Stimulated activated CD8-positive, alpha-beta memory T cell treated with anti-CD3 and anti-CD28 coated beads, Interleukin-7, amount 100 ng/mL, for 24 hours (primary cell): ENCODE measurements at places on chromosomes 7 and 10.

GRCh38 chr7:26657686-26658388 is 206.6 kb downstream of the SKAP2 start:
- DNase-seq = no peak

- DNase-seq = no peak
Measured at GRCh38 chr7:112523871-112524270, 43.1 kb downstream of the LSMEM1 start.

DNA sequence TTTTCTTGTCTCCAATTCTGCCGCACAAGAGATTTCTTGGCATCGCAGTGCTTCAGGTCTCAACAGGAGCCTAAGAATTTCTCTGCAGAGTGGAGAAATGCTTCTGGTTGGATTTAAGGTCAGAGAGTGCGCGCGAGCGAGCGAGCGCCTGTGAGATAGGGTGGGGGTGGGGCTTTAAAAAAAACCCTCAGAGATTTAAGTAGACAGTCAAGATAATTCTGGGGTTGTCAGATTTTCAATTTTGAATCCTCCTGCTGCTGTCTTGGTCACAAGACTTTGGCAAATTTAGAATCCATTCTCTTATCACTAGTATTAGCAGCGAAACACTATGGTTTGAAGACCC is 49.7 kb downstream of the CPEB3 start:
- no peak for DNase-seq

- DNase-seq = peak; percentile 11
Measured at GRCh38 chr7:71752171-71752935, 620.4 kb downstream of the GALNT17 start.

DNA sequence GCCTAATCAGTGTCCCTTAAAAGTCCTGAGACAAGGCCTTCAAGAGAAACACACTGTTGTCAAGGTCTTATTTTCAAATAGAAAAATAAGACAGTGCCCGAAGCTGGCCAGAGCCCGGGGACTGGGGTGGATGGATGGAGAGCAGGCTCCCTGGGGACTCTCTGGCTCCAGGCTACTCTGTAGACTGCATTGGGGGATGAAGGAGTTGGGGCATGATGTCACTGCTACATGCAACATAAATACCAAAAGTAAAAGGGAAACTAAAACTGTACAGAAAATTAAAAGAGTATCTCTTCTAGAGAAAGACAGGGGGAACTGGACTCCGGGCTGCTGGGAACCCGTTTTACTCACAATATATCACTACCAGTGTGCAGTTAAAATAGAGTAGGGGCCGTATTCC is 629.8 kb downstream of the KCNMA1 start:
- no peak for DNase-seq

DNA sequence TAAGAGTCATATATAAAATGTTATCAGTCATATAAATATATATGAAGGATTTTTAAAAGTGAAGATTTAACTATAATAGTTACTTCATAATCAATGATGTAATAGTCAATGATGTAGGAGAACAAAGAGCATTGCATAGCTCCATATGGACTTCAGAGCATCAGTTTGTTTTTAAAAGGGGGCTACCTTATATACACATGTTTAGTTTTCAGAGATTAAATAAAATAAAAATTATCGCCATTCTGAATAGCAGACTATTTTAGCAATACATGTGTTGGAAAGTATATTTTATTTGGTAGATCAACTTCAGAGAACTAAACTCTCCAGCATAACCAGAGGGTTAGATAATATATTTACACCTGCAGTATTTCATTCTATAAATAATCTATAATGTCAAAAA is 29.1 kb upstream of the EPC1 start:
- no peak for DNase-seq

DNA sequence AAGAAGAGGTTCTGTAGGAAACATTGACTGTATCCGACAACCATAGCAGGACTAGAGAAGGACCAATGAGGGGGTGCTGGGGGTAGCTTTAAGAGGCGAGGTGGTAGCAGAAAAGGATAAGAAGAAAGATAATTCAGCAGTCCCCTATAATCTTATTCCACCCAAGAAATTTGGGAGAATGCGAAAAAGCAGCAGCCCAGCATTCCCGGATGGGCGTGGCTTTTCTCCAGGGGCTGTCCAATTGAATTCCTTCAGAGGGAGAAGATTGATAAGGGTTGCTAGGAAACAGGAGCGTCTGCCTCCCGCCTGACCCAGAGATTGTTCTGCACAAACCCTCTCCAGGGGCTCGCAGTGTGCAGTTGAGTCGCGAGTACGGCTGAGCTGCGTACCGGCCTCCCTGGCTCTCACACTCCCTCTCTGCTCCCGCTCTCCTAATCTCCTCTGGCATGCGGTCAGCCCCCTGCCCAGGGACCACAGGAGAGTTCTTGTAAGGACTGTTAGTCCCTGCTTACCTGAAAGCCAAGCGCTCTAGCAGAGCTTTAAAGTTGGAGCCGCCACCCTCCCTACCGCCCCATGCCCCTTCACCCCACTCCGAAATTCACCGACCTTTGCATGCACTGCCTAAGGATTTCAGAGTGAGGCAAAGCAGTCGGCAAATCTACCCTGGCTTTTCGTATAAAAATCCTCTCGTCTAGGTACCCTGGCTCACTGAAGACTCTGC is at the start of gene GRM3:
Gene GRM3, plus strand, starts transcription at position 349 of the 721 bp plus-strand sequence. CDS start 121,237 bp downstream, outside the sequence.
- no peak for DNase-seq

GRCh38 chr7:3092468-3092867 is 48.8 kb upstream of the CARD11 start:
- DNase-seq = peak; percentile 49

- DNase-seq = no peak
Measured at GRCh38 chr7:25537662-25538375, 309.5 kb upstream of the NPVF start.

DNA sequence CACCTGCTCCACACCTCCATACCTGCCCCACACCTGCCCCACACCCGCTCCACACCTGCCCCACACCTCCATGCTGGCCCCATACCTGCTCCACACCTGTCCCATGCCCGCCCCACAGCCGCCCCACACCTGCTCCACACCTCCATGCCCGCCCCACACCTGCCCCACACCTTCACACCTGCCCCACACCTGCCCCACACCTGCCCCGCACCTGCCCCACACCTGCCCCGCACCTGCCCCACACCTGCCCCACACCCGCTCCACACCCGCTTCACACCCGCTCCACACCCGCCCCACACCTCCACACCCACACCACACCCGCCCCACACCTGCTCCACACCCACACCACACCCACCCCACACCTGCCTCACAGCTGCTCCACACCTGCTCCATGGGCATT is 53.0 kb downstream of the PARP12 start:
- DNase-seq = no peak

DNA sequence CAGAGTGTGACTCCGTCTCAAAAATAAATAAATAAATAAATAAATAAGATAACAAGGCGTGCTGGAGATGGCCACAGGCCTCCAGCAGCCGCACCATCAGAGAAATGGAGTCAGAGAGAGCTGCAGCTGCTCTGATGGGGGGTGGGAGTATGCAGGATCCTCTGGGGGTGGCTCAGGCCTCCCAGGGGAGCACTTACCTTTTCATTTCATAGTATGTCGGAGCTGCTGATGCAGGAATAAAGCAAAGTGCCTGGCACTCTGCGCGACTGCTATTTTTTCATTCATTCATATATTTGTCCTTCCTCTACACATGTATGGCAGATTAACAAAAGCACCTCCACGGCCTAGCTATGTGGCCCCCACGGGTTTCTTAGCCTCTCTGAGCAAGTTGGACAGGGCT is 175.9 kb downstream of the CUX1 start:
- DNase-seq = no peak

GRCh38 chr7:8035192-8035591 is 66.6 kb downstream of the GLCCI1 start:
- no peak for DNase-seq

- DNase-seq = no peak
Measured at GRCh38 chr7:27212497-27213432, 12.9 kb upstream of the HOXA13 start.

DNA sequence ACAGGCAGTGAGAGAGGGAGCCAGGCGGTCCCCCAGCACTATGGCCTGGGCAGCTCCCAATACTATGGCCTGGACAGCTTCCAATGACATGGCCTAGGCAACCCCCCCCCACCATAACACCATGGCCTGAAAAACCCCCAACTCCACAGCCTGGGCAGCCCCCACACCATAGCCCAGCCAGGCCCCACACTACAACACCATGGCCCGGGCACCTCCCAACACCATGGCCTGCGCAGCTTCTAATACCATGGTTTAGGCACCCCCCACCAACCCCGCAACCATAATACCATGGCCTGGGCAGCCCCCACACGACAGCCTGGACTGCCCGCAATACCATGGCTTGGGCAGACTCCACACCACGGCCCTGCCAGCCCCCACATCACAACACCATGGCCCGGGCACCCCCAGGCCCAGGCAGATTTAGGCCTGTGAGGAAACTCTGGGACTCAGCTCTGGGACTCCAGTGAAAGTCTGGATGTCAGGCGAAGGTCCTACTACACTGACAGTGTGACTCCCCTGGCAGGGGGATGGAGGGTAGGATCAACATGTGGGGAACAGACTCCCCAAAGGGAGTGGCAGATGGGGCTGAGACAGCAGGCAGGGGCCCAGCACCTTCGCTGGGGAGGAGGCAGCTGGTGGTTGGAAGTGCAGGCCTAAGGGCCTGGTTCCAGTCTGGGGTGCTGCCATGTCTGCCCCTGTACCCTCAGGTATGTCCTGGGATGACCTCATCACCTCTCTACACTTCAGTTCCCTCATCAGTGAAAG is 8.7 kb downstream of the CPXM2 start:
- DNase-seq = no peak

DNA sequence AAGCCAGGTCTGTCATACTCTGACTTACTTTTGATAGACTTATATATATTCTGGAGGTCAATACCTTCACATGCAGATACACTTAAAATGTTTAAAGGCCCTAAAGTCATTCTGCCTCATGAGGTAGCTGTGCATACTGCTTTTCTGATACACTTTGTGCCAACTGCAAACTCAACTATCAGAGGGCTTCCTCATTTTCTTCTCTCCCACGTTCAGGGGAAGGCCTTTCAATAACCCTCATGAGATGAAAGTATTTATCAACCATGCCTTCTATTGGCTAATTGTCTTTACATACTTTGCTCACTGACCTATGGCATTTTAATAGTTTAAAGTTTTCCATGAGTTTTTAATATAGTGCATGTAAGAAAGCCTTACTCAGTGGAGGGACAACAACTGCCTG is 112.7 kb upstream of the AMPH start:
- DNase-seq = no peak

GRCh38 chr7:149719050-149719899 is 54.1 kb downstream of the ZNF467 start:
- no peak for DNase-seq

DNA sequence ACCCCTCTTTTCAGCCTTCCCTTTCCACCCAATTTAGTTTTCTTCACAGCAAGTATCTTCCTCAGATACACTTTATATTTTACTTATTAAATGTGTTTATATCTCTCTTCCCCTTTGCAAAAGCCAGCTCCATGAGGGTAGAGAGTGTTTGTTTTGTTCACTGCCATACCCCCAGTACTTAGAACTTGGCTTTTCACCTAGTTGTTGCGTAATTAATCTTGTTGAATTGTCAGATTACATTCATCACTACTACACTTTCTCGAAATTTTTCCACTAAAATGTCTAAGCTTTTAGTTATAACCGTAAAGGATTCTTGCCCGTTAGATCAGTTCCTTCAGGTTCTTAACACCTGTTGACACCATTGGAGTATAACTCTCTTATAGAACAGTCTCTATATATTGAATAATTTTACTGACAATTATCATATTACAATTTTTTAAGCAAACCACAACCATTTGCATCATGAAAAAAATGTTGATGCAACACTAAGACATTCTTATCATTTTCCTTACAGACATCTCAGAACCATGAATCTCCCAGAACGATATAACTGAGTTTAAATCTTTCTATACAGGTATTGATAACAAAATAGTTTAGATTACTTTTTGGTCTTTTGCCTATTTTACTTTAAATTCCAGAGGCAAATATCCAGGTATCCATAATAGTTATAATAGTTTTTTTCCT is 29.9 kb downstream of the VWDE start:
- DNase-seq = no peak

DNA sequence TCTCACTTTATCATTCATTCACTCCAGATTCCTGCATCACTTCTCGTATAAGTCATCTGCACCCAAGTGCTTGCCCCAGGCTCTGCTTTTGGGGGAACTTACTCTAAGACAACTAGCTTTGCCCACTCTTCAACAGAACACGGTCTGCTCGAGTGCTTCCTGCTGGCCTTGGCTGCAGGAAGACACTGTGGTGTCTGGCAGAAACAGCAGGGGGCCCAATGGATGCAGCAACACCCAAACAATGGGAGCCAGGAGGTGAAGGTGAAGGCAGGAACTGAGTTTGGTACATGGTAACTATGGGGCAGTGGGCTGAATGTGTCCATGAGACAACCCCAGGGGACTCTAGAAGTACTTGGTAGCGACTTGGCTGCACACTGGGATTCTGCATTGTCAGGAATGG is 344.0 kb downstream of the REEP3 start:
- no peak for DNase-seq

GRCh38 chr7:158590181-158590530 is 2.5 kb upstream of the PTPRN2 start:
- DNase-seq = no peak

DNA sequence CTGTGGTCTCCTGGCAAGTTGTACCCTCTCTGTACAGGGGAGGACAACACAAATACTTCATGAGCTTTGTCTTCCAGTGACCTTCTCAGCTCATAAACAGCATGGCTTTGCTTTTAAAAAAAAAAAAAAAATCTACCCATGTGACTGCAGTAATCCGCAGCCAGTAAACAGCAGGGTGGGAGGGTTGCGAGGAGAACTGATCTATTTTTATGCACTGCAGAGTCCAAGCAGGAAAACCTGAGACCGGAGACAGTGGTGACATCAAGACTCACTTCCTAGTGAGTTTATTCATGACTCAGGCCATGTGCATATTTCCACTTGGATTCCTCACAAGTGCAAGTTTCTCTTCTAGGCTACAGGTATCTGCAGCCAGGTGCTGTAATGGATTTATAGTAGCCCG is 127.9 kb downstream of the NRF1 start:
- no peak for DNase-seq

DNA sequence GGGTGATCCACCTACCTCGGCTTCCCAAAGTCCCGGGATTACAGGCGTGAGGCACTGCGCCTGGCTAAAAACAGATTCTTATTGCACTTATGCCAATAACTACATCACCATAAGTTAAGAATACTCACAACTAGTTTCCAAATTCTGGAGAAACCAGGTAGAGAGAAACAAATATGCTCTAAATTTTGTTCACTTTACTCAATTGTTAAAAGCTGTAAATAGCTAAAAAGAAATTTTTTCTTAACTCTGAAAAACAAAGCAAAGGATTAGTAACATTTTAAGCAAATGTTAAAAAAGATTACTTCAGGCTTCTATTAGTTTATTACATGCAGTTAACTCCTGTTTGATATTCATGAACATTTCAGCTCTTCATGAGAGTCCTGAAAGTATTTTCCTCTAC is 28.3 kb upstream of the ZMIZ2 start:
- DNase-seq = no peak

GRCh38 chr10:5047912-5048628 is 44.4 kb upstream of the AKR1C2 start:
- DNase-seq = no peak

DNA sequence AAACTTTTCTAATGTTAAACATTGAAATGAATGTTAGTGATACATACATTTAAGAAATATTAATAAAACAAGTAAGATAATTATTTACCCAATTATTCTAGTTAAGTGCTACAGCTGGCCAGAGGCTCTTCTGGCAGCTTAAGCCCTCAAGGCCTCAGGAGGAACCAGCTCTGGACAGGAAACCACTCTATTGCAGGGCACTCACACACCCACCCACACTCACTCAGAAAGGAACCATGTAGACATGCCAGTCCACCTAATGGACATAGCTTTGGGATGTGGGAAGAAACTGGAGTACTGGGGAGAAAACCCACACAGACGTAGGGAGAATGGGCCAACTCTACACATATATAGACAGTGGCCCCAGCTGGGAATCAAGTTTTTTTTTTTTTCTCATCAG is 28.2 kb downstream of the UMAD1 start:
- no peak for DNase-seq
